ENCODE measurements at places on chromosomes 3 and 15.

- no peak for DNase-seq
These were observed 114.7 kb upstream of the LRTM1 start for GRCh38 chr3:55042591-55042990.

DNA sequence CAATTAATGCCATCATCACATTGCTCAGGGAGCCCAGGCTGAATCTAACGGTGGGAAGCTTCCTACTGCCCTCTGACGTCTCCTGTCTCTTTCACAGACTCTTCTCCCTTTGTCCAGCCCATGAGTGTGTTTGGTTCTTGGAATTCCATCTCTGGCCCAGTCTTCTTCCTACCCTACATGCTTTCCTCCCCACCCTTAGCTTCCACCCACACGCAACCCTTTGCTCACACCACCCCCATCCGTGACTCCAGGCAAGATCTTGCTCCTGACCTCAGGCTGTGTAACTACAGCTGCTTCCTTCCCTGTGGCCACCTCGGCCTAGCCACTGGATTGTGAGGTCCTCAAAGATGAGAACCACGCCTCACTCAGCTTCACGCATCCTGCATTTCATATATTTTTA, 72.3 kb upstream of the THBS1 start:
- DNase-seq: no peak

- DNase-seq: no peak
These were observed 11.2 kb upstream of the FAM174B start for GRCh38 chr15:92666780-92667179.

GRCh38 chr15:60325905-60326304, 71.9 kb downstream of the ANXA2 start:
- DNase-seq: no peak

DNA sequence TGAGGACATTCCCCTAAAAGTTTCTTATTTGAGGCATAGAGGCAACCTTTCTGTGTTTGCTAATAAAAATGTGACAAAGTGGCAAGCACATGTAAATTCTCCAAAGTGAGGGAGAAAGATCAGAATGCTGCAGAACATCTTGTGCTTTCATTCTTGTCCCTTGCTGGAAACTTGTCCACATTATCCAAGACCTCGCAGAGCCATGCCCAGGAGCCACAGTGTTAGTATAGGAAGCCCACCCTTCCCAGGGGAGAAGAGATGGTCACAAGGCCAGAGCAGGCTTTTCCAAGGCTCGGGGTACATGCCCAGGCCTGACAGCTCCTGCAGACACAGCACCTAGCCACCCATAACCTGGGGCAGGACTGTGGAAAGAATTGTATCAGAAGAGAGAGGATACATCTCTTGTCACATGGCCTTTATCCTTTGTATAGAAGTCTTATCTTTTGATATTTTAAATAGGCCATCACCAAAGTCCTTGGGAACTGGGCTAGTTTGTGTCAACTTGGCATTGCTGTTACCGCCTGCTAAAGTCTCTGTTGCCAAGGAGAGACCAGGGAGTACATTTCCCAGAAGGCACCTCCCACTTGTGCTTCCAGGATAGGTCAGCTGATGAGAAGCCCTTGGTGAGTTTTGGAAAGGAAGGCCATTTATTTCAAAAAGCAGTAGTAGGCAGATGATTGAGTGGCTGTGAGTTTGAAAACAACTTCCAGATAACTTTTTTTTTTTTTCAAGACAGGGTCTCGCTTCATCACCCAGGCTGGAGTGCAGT, 10.5 kb downstream of the DLEC1 start:
- DNase-seq: no peak

DNA sequence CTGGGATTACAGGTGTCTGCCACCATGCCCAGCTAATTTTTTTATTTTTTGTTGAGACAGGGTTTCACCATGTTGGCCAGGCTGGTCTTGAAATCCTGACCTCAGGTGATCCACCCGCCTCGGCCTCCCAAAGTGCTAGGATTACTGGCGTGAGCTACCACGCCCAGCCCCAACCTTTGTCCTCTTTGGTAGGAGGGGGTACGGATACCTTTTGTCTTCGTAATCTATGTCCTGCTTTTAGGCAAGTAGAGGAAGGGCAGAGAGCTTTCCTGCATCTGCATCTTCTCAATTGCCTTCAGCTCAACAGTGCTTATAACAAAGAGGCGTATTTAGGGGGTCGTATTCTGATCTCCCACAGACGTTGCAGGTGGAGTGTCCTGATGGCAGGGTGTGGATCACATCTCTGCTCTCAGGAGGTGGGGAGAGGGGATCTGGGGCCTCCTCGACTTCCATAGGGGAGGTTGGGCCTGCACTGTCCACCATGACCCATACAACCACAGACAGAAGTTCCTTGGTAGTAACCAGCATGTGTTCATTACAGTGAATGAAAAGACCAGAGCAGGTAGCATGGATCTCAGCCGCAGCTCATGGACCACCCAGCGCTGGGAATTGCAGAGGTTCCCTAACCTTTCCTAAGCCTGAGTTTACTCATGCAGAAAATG, 21.4 kb upstream of the KCTD6 start:
- no peak for DNase-seq

GRCh38 chr3:66404197-66404596, 96.6 kb downstream of the LRIG1 start:
- DNase-seq: no peak

DNA sequence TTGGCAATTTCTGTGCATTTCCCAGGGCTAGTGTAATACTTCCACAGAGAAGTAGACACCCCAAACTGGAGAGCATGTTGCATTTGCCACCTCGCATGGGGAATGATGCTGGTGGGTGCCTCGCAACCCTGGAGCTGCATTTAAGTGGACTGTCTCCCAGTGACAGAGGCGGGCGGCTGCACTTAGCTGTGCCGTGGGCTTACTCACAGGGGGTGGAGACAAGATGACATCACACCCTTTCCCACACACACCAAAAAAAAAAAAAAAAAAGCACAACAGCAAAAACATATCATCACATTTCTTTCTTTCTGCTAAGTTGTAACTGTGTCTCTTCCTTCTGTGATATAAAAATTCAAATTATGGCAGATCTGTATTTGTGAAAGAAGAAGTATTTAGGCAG, at the start of gene ABI3BP:
ABI3BP (minus strand) TSS at position 113 of the 400 bp plus-strand sequence; CDS start at position 76, 37 bp downstream.
- no peak for DNase-seq

DNA sequence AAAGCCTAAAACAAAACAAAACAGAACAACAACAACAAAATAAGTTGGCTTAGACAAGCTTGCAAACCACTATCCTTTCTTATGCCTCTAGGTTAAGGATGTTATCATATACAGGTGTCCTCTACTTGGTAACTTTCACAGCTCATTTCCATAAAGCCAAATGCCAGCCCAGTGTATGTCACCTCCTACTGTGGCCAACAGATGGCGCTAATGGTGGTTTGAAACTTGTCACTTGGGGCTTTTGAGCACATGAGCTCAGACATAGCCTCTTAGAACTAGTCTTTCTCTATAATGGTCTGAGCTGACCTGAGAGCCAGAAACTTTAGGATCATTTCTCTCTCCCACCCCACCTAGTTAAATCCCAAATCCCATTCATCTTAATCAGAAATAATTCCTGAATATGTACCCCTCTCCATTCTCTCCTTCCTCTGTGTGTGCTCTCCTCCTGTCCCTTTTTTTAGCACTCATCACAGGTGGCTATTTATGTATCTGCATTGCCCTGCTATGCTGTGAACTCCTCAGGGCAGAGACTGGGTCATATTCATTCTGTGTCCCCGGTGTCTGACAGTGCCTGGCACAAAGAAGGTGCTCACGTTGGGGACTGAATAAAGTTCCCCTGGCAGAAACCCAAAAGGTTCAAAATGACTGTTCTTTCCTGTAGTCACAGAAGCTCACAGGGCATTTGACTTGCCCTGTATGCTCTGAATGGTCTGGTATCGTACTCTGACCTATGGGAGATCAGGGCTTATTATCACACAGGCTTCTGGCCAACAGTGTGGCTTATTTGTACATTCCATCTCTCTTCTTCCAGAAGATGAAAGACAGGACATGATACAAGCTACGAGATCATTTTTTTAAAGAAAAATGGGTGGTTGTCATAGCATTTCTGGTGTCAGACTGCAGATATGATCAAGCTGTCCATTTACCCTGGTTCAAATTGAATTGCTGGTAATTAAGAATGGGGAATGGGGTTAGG, 319.3 kb upstream of the AZI2 start:
- peak; percentile 23 for DNase-seq

All from retinal pigment epithelial cell (primary cell).